Gastroesophageal sphincter (tissue), 4 donors: ENCODE measurements at places on chromosomes 11 and 22. TPM values are rescaled to one million over a fixed set of nuclear protein-coding genes. Genes with fewer than 3 reads are reported as not detected.

GRCh38 chr22:47395481-47395880, 633.0 kb downstream of the TBC1D22A start:
- no peak for ATAC-seq

GRCh38 chr11:9656864-9657263, 7.0 kb upstream of the SWAP70 start:
- no peak for ATAC-seq

- no peak for ATAC-seq
These were observed 117.0 kb downstream of the FBXO7 start for GRCh38 chr22:32591620-32592019.

Gene FAM180B
- total RNA-seq: 0.96 TPM
